ENCODE measurements at places on chromosomes 7 and 10.

DNA sequence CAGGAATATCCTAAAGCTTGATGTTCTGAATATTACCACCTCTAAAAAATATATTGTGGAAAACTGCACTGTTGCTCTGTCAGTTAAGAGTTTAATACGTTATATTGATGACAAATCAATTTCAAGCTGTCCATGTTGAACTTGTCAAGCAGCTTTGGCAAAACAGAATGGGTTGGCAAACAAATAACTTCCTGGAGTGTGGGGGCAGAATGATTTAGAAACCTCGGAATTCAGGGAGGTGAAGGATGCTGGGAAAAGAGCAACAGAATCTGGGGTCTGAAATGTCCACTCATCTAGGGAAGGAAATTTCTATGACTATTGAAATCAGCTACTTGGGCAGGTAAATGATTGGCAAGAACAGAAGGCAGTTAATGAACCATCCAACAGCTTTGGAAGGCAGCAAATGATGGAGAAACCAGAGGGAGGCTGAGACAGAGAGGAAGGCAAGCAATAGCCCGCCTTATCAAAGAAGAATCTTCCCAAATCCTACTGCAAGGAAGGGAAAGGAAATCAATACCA is 95.1 kb upstream of the PALS2 start:
- no peak for DNase-seq

DNA sequence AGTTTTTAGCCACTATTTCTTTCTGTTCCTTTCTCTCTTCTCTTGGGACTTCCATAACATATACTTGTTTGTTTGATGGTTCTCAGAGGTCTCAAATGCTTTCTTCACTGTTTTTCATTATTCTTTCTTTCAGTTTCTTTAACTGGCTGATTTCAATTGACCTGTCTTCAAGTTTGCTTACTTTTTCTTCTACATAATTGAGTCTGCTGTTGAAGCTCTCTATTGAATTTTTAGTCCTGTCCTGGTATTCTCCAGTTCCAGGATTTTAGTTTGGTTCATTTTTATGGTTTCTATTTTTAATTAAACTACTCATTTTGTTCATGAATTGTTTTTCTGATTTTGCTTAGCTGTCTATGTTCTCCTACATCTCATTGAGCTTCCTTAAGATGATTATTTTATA is 1305.3 kb upstream of the CELF2 start:
- DNase-seq, result no peak

GRCh38 chr7:37174460-37174859 is 274.2 kb downstream of the ELMO1 start:
- no peak for DNase-seq

DNA sequence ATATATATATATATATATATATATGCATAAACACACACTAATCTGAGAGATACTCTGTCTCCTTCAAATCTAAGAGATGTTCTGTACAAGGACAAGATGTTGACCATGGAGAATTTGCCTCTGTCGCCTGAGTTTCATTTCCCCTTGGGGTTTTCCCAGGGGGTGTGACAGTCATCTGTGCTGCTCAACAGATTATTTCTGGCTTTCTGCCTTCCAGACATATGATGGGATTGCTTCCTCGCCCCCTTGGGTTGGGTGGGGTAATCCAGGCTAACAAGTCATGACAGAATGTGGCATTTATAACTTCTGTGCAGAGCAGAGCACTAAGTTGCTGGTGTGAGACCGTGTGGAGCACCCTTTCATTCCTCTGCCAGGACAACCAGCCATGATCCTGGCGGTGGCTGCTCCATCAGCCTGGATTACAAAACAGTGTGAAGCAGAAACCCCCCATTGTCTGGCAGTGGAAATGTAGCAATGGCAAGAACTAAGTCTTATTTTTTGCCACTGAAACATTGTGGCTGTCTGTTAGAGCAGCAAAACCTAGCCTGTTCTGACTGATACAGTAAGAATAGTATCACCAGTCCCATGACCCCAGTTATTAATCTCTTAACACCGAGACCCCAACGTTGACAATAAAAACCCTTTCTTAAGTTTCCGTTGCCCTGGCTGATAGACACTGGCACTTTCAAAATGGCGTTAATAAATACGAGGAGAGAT is 13.7 kb upstream of the USP6NL start:
- DNase-seq, result no peak

DNA sequence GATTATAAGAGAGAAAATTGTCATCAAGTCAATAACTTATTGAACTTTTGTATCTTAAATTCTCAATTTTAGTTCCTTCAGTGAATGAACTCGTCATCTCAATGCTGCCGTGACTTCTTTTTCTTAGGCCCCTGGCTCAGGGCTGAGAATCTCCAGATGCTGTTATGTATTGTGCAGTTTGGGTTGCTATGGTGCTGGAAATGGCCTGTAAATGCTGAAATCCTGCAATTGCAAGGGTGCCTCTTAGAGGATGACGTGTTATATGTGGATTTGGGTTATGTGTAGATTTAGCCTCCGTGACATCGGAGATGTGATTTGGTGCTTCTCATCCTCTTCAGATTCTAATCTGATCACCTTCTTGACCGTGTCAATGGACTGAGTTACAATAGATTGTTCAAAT is 55.7 kb upstream of the ZRANB1 start:
- DNase-seq, result no peak

GRCh38 chr7:133478591-133479135 is 225.8 kb downstream of the EXOC4 start:
- no peak for DNase-seq

All from caudate nucleus (tissue), 63 donors.